ENCODE measurements at places on chromosomes 3 and 15.

- no peak for DNase-seq
These were observed 183.6 kb downstream of the EPHB1 start for GRCh38 chr3:134978658-134979057.

- DNase-seq, result no peak
These were observed 96.1 kb downstream of the FMN1 start for GRCh38 chr15:33098094-33099058.

DNA sequence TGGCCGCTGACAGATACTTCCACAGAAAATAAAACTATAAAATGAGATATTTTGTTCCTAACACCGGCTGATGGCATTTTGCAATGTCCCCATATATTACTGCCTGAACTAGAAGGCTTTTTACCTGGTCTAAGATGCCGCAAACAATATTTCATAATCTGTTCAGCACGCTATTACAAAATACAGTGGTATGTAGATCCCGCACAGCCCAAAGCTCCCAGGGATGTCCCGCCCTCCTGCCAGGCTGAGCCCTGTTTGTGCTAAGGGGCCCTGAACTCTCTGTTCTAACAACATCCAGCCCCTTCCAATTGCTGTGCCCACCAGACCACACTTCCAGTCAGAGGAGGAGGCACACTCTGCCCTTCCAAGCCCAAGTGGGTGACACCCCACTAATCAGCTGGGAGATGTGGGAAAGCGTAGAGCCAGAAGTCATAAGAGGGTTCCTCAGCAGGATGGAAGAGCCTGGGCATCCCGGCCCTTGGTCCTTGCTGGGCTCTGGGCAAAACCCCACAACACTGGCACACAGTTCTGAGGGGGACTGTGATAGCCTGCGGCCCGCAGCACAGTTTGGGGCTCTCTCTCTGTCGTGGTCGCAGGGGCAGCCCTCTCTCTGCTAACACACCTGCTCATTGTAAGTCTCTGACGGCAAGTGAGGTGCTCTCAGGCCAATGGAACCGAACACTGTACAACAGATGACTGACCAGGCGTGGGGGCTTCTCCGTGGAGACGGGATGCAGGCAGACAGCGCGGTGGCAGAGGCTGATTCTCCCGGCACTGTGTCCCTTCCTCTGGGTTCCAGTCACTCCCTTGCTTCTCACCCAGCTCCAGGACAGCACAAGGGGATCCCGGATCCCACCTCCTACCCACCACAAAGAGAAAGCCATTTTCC is 55.2 kb downstream of the PCSK6 start:
- DNase-seq, result no peak

DNA sequence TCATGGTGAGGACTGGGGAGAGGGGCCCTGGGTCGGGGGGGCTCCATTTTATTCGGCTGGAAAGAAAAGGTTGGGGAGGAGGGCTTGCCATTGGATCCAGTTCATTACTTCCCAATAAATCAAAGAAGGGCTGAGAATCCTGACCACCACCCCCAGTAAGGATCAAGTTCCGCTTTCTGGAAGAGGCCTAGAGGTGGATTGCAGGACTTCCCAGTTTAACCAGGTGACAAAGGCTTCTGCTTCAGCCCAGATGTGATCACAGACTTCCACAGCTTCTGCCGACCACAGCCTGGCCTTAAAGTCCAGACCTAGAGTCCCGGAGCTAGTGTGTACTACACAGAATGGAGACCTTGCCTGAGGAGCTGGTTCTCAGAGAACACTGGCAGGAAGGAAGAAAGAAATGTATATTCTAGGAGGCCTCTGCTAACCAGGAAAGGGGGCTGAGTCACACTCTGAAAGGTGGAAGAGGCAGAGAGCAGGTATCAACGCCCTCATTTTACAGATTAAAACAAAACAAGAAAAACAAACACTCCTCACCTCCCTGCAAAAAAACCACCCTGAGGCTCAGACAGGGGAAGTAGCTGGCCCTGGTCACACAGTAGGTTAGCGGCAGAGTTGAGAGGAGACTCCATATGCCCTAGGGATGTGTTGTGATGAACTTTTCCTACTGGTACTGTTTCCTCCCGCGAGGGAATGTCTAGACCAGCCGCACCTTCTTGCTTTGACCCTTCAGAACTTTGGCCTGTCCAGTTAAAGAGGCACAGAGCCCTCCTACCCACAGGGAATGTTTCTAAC is 1.1 kb upstream of the CEMIP start:
- no peak for DNase-seq

DNA sequence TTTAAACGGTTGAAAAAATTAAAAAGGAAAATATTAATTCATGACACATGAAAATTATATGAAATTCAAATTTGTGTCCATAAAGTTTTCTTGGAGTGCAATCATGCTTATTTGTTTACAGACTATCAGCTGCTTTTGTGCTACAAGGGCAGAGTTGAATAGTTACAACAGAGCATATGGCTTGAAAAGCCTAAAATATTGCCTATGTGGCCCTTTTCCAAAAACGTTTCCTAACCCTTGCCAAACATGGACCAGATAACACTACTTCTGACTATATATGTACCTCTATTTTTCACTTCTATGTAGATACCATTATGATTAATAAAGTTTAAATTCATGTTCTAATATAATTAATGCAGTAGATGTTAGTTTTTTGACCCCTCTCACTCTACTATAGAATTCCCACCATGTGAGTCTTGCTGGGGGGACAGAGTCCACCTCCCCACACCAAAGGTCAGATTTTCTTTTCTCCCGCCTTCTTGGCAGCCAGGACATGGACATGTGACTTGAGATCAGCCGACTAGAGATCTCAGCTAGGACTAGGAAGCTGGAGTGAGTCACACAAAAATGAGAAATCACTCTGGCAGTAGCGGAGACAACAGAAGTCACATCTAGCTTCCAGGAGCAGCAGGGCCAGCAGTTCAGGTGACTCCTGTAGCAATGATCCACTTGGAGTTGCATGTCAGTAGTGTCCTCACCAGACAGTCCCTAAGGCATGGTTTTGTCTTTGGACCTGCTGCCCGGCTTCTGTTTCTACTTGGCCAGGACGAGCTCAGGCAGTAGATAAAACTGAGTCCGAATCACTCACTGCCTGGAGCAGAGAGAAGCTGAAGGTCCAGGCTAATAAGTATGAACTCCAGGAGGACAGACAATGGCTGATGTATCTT is 22.4 kb downstream of the CIAO2A start:
- no peak for DNase-seq

- DNase-seq, result no peak
These were observed 179.8 kb downstream of the APBA2 start for GRCh38 chr15:29065571-29065970.

DNA sequence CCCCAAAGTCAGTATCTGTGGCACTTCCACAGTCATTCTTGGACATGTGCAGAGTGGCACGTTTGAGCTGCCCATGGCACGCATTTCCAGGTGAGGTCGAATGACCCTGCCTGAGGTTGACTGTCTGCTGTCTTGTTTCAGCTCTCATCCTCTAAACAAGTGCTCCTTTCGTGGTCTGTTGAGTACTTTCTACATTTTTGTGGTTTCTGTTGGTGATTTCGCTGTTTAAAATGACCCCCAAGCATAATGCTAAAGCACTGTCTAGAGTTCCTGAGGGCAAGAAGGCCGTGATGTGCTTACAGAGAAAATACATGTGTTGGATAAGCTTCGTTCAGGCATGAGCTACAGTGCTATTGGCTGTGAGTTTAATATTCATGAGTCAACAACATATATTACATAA is 40.0 kb upstream of the SAMMSON start:
- no peak for DNase-seq

- no peak for DNase-seq
These were observed 77.0 kb downstream of the CCK start for GRCh38 chr3:42189001-42189460.

- no peak for DNase-seq
These were observed 15.0 kb downstream of the SEMA3G start for GRCh38 chr3:52429779-52430415.

All from activated CD8-positive, alpha-beta memory T cell treated with anti-CD3 and anti-CD28 coated beads for 48 hours (primary cell).